GOT3 (cell line): ENCODE measurements at places on chromosomes 7 and 10.

DNA sequence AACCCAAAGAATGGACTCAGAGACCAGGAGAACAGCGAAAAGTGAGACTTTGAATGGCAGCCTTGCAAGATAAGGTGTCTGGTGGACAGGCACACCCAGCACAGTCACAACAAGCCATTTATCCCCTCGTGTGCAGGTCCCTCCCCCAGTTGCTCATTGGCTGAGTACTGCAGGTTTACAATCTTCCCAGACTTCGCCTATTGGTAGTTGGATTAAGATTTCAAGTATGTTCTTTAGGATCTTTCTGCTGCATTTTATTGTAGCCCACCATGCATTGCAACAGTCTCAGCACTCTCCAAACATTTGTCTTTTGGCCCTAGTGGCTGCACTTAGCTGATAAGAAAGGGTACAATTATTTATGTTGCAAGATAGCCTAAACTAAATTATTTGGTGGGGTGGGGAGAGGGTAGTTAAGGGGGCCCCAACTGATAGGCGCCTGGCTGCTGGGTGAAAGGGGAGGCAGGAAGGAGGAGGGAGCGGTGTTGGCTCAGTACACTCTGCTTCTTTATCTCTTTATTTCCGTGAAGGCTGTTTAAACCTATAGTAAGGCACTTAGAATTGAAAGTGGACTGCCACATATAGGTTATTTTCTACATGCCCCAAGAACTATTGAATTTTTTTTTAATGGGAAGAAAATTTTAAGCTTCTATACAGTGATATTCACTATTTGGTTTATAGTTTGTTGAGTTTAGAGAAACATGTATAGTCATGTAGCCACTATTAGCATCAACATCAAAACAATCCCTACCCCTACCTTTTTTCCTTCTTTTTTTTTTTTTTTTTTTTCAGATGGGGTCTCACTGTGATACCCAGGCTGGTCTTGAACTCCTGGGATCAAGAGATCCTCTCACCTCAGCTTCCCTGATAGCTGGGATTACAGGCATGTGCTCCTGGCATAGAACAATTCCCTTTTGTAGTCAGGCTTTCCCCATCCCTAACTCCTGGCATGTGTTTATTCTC, 54.2 kb downstream of the GUSB start:
- no peak for DNase-seq

DNA sequence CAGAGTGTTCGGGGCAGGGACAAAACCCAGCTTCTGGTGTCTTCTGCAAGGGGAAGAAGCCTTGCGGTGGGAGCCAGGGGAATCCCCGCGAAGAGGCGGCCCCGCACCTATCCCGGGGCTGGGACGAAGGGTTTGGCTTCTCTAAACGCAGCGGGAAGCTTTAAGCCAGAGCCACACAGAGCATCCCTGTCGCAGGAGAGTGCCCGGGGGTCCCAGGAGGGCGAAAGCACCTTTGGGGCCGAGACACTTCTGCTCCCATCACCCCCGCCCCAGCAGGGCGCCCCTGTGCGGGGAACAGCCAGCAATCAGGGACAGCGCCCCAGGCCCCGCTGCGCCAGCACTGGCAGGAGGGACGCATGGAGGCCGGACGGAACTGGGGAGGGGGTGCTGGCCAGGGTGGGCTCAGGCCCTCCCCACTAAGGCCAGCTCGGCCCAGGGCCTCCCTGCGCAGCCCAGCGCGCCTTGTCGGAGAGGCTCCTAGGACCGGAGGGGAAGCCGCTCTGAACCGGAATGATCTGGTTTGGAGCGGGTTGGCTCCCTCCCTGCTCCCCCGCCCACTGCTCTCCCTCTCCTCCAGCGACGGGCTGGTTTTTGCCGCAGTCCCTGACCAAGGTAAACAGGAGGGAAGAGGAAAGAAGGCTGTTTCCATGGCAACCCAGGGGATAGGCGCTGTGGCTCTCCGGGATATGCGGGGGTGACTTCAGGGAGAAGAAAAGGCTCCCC, 63.9 kb downstream of the TMEM209 start:
- no peak for DNase-seq

- no peak for DNase-seq
Measured at GRCh38 chr7:110309941-110310340, 781.0 kb upstream of the LRRN3 start.

- DNase-seq, result no peak
Measured at GRCh38 chr10:44313761-44314165, 71.1 kb downstream of the CXCL12 start.

GRCh38 chr10:99346247-99346646, 17.1 kb downstream of the CNNM1 start:
- DNase-seq, result no peak

- peak; percentile 19 for DNase-seq
Measured at GRCh38 chr7:102912742-102913141, at the start of gene LRRC17. TSS of gene LRRC17 (plus strand) at chr7:102913000. CDS start at chr7:102933914, 20,914 bp downstream.

- no peak for DNase-seq
Measured at GRCh38 chr7:17150018-17150417, 148.4 kb upstream of the AHR start.

GRCh38 chr7:78159545-78159944, 361.0 kb downstream of the PHTF2 start:
- no peak for DNase-seq
